IPS DF 19.7 (cell line): ENCODE measurements at places on chromosomes 3 and 15.

DNA sequence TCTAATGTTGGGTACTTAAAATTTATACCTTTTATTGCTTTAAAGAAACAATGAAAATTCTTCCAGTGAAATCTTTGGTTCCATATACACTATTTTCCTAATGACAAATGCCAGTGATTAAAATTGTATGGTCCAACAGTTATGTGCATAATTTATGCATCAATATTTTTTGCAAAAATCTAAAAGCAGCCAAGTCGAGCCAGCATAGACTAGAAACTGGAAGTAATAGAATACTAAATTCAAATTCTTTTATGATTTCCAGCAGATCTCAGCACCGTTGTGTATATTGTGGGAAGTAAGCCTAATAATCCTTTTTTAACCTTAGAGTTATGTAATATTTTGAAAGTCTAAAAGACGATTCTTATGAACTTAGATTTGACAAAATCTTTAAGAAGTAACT is 652.0 kb upstream of the GOLIM4 start:
- DNase-seq = no peak

DNA sequence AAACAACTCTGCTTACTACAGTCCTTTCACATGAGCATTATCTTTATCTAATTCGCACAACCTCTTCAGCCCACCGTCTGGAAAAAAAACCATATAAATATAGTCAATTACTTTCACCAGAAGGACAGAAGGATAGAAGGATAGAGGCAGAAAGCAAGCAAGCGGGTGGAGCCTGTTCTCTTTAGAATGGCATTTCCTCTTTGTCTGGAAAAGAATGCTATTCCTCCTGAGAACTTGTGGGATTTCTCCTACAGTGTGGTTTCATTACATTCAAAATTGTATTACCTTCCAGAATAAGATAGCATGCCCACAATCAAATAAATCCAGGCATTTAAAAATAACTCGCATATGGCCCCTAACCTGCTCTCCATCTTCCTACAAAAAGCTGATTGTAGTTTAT is 23.1 kb downstream of the SLC30A4 start:
- DNase-seq = no peak

GRCh38 chr3:65276551-65276950 is 588.8 kb upstream of the ADAMTS9 start:
- no peak for DNase-seq

DNA sequence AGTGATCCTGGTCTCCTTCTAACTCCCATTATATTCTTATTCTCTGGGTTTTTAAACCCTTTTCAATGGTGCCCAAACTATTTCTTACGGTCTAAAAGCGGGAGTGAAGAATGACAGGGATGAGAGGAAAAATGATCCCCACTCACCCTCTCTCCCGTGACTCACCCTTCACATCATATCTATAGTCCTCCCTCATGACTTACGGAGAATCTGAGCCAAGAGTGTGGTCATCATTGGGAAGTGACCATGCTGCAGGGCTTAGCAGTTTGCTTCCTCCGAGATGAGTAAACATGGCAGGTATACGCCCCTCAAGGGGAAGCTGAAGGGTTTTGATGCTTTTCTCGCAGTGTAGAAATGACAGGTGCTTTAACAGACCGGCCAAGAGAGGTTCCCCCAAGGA is 274.0 kb downstream of the RYR3 start:
- no peak for DNase-seq

- DNase-seq = no peak
Observed at GRCh38 chr3:119880966-119881365, 99.1 kb downstream of the NR1I2 start.

- no peak for DNase-seq
Observed at GRCh38 chr3:108017587-108017986, 73.2 kb downstream of the CD47 start.

DNA sequence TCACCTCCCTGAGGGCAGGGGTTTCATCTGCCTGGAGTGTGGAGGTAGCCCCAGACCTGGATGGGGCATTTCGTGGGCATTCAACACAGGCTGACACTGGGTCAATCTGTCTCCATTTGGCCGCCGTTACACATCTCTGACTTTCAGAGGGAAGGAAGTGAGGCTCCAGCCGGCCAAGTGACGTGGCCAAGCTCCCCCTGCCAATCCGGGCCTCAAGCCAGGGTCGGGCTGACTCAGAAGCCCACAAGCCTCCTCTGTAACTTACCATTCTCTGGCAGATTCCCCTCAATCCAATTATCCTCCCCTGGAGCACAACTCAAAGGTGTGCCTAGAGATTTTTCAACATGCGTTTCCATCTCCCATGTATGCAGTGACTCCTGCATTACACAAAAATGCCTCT is 227.6 kb downstream of the KLF13 start:
- DNase-seq = no peak

DNA sequence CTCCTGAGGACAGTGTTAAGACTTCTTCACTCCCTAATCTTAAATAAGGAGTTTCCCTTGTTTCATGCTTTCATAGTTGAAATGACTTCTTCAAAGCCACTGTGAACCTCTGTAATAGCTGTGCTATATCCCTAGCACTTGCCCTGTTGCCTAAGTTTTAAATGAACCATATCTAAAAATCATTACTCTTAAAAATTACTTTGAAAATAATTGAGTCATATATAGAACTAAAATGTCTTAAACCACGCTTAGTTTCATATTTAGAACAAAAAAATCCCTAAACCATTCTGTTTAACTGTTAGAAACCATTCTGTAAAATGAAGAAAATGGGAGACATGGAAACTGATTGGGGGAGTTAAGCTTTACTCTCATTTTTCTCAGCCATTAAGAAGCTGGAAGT is 29.8 kb downstream of the DNAJC19 start:
- DNase-seq = no peak

GRCh38 chr15:74826364-74826819 is at the start of gene CPLX3:
TSS of gene CPLX3 (plus strand) at chr15:74826627. CDS start at chr15:74826704, 77 bp downstream.
- no peak for DNase-seq

- DNase-seq = no peak
Observed at GRCh38 chr15:35139822-35140221, 54.7 kb upstream of the NANOGP8 start.

GRCh38 chr15:77866186-77866585 is 211.3 kb downstream of the TBC1D2B start:
- no peak for DNase-seq

DNA sequence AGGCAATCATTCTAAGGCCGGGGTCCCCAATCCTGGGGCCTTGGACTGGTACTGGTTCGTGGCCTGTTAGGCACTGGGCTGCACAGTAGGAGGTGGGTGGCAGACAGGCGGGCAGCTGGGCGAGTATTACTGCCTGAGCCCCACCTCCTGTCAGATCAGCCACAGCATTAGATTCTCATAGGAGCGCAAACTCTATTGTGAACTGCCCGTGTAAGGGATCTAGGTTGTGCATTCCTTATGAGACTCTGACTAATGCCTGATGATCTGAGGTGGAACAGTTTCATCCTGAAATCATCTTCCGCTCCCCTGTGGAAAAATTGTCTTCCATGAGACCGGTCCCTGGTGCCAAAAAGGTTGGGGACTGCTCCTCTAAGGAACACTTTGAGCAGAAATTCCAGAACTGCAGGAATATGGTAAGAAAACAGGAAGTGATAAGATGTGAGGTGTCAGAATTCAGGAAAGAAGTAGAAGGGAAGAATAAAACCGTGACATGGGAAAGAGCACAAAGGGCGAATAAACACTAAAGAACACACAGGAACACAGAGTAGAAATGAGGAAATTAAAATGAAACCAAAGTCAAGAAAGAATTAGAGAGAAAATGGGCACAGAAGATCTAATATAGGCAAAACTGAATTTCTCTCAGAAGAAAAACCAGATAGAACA is 57.6 kb downstream of the PDCD6IP start:
- DNase-seq = no peak

- peak; percentile 63 for DNase-seq
Observed at GRCh38 chr15:78241017-78241416, 6.7 kb upstream of the ACSBG1 start.

- no peak for DNase-seq
Observed at GRCh38 chr3:9902372-9903237, at the start of gene IL17RE. TSS of gene IL17RE (plus strand) at chr3:9902848. CDS start at chr3:9902933, 85 bp downstream.

- no peak for DNase-seq
Observed at GRCh38 chr3:155453512-155453911, 160.0 kb upstream of the STRIT1 start.

DNA sequence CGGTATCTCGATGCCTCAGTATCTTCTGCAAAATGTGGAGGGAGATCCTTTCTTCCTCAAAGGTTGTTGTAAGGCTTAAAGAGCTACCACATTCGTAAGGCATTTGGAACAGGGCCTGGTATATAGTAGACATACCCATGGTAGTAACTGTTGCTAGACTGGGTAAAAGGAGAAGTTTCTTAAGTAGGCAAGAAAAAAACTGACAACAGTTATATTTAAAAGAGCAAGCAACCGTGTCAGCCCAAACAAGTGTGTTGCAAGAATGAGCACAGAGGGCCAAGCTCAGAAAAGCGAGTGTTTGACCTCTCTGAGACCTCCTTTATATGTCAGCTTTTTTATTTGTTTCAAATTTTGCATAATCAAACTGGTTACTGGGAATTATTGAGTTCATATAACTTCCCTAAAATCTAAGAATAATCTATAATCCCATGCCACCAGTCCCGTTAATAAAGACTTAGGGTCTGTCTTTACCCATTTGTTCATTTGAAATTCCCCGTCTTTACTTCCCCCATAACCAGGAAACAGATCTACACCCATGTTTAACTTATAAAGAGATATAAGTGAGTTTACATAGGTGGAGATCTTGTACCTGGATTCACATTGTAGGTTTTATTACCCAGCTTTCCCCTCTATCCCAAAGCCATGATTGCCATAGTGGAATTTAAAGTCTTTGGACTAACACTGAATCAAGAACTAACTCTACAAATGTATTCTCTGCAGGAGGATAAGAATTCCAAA is 7.3 kb downstream of the B3GNT5 start:
- no peak for DNase-seq

DNA sequence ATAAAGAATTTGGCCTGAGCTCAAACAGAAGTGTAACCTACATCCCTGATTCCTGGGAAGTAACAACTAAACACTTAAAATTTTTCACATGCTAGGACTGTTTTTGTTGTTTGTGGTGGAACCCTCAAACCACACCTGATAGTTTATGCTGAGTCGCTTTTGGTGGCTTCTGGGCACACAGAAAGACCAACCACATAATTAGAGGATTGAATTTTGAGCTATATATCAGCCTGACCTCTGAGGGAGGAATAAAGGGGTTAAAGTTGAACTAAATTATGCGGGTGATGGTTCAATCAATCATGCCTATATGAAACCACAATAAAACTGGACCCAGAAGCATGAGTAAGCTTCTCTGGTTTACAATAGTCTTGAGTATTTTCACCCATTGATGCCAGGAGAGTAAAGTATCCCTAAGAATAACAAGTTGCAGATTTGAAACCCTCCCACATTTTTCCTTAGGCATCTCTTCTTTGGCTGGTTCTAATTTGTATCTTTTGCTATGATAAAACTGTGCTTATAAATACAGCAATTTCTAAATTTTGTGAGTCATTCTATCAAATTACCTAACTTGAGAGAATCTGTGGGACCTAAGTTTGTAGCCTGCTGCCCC is 1304.5 kb upstream of the GBE1 start:
- no peak for DNase-seq
